NCI-H526 (cell line): ENCODE measurements at places on chromosomes 1 and 21.
A peak's percentile ranks its signal among the peaks of the same experiment; 100 is the strongest.

- no peak for DNase-seq
Measured at GRCh38 chr1:178518894-178519293, 6.0 kb downstream of the TEX35 start.

- no peak for DNase-seq
Measured at GRCh38 chr1:33473900-33474299, 1.5 kb downstream of the ZSCAN20 start.

- no peak for DNase-seq
Measured at GRCh38 chr21:44766014-44766817, 35.4 kb downstream of the UBE2G2 start.

GRCh38 chr1:108881369-108881768 lies 4.6 kb downstream of the GPSM2 start:
- no peak for DNase-seq

DNA sequence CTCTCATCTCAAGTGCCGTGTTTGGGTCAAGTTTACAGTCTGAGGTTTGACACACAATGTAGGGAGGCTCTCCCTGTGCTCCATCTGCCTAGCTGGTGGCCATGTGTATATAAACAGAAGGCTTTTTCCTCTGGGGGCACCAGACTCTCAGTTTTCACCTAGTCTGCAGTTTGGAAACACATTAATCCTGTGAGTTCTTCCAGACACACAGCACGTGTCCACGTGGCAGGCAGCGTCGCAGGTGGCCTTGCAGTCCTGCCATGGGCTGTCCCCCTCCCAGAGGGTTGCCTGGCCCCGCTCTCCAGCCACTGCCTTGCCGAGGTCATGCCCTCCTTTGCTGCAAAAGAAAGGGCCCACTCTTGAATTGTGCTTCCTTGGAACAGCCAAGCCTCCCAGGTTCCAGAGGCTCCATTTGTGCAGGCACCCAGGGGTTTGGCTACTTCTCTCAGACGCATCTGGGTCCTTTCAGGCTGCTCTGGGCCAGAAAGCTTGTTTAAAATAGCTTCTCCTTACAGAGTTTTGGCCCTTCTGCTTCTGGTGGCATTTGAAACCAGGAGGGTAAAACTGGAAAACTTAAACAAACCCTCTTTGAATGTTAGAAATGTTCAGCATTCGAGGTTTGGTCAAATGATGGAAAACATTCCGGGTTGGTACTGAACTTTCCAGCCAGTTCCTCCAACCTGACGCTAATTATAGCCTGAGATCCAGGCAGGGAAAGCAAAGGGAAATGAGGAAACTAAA lies 4.4 kb upstream of the RUNX1 start:
- DNase-seq = no peak

DNA sequence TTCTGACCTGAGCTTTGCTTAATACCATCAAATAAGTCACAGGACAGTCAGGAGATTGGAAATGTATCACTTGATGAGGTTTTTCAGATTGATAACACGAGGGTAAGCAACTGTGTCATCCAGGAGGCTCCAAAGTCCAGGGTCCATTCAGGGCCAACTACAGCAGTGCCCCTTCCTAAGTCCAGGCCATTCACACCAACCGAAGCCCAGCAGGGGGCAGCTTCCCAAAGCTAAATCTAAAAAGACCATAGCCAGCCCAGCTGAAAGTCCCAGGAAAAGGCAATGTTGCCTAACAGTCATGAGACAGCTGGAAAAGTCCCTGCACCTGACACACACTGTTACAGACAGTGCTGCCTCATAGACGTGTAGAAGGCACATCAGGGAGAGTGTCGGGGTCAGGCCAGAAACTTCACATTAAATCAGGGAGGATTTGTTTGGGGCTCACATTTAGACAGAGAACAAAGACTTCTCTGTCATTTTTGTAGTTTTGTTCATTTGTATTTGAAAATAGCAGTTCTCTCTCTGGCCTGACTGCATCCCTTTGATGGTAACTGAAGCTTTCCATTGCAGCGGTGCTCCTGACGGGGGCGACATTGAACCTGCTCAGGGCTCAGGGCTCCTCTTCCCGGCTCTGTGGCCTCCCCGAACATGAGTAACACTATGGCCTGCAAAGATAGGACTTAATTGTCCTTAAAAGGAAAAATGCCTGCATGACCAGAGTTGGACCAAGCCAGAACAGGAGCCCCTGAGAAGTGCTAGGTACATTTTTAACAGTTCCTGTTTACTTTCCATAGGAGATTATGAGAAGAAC lies 200.4 kb downstream of the NRIP1 start:
- peak; percentile 74 for DNase-seq

DNA sequence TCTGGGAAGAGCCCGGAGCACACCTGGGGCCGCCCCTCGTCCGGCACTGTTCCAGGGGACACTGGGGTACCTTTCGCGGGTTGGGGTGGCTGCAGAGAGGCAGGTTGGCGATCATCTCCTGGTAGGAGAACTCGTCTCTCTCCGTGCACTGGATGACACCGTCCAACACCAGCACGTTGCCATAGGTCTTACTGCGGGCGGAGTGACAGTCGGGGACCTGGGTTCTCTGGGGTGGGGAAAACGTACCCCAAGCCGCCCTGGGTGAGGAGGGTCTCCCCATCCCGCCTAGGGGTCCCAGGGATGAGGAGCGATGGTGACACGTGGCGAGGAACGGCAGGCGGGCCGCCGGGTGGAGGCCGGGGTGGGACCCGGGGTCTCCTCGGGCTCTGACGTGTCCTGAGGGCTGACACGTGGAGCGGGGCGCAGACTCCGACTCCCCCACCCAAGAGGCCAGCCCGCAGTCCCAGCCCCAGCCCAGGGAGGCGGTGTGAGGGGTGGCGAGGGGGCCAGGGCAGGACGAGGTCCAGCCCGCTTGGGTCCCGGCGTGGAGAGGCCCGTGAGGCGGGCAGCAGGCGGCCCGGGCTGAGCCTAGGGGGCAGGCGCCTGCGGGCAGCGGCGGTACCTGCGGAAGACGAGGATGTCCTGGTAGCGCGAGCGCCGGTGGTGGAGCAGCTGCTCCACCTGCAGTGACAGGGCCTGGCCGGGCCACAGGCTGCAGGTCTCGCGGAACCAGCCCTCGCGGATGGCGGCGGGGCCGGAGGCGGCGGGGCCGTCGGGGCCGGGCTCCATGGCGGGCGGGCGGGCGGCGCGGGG lies 457 bp downstream of the SRM start:
- DNase-seq = no peak

- DNase-seq = no peak
Measured at GRCh38 chr1:94855307-94855700, 35.1 kb downstream of the SLC44A3 start.

DNA sequence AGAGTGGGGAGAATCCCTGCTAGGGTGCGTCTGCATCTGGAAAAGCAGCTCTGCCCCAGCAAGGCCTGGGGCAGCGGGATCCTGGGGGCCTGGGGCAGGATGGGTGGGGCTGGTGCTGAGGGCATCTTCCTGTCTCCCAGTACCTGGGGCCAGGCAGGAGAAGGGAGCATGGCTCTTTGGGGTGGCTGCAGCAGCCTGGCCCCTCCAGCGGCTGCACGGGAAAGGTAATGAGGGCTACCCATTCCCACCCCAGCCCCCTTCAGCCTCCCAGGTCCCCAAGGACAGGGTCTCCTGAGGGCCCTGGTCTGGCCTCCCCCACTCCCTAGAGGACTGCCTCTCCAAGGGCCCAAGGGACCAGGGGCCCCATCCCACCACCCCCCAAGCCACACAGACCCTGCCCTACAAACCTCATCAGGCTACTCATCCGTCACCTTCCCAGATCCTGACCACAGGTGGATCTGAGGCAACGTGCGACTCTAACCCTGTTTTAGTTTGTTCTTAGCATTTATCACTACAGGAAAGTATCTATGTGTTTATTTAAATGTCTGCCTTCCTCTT lies 910 bp upstream of the ANKRD65 start:
- no peak for DNase-seq
